Memory B cell (primary cell): ENCODE measurements at places on chromosomes 2 and 18.
A peak's percentile ranks its signal among the peaks of the same experiment; 100 is the strongest.

- DNase-seq, result no peak
Observed at GRCh38 chr18:37299471-37300304, 265.9 kb downstream of the CELF4 start.

- no peak for DNase-seq
Observed at GRCh38 chr2:235461763-235462414, 32.0 kb upstream of the AGAP1 start.

- peak; percentile 20 for DNase-seq
Observed at GRCh38 chr2:84781942-84782716, 98.8 kb downstream of the TRABD2A start.

GRCh38 chr2:237214030-237214675 is 128.5 kb downstream of the COPS8 start:
- DNase-seq, result no peak

GRCh38 chr18:10713409-10713808 is 187.6 kb downstream of the NAPG start:
- DNase-seq, result no peak

DNA sequence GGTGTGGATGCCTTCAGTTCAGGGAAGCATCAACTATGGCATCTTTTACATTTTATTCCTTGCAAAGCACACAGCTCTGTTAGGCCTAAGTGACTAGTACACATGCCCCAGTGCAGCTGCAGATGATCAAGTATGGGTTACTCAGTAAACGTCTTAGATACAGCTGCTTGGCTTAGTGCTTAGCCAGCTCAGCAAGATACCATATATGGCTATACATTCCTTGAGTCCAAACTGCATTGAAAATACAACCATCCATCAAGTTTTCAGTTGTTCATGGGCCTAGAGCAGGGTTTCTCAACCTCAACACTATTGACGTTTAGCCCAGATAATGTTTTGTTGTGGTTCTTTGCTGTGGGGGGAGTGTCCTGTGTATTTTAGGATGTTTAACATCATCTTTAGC is 769.9 kb downstream of the TSN start:
- DNase-seq, result no peak

GRCh38 chr18:48186131-48186766 is 222.9 kb downstream of the ZBTB7C start:
- DNase-seq, result no peak

DNA sequence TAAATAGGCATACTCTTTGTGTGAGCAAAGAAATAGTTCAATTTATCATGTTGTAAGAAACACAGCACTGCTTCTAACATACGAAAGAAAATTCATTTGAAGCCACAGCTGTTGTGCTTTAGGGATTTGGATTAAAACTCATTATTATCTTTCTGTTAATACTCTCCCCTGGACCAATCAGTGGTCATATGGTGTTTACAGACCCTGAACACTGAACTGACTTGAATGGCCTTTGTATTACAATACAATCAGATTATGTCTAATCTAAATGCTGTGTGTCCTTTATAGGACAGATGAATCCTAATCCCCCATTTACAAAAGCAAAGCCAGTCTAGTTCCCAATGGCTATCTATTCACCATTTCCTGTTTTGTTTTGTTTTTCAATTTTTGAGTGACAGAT is 36.5 kb downstream of the ZNF385B start:
- no peak for DNase-seq

DNA sequence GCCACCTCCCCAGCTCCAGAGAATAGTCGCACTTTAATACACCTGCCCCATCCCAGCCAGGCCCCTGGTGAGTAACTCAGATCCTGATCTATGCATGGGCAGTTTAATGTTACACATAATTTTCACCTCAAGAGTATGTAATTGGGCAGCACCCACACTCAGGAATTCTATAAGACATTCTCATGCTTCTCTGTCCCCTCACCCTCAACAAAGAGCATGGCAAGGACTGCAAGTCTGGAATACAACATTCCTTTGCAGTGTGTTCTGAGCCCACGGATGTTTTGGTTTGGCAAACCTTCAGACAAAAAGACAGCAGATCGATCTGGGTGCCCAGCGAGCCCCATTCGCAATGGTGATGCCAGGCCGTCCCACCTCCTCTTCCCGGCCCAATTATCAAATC is 4.9 kb upstream of the SLC14A1 start:
- no peak for DNase-seq

DNA sequence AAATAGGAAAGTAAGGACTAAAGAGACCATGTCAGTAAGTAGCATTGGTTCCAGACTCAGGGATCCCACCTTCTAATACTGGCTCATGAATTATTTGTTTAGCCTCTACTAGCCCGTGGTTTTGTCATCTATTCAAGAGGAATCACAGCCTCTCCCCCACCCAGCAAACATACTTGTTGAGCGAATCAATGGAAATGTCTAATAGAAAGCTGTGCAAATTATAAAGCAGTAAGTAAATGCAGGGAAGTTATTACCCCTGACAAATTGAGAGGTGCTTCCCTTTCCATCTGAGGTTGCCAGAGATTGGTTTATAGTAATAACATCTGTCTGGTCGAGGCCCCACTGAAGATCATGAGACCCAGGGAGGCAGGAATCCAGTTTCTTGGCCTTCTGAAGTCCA is 219.3 kb upstream of the OSR1 start:
- DNase-seq, result no peak

GRCh38 chr2:82230406-82230805 is 1925.9 kb upstream of the LRRTM1 start:
- no peak for DNase-seq

DNA sequence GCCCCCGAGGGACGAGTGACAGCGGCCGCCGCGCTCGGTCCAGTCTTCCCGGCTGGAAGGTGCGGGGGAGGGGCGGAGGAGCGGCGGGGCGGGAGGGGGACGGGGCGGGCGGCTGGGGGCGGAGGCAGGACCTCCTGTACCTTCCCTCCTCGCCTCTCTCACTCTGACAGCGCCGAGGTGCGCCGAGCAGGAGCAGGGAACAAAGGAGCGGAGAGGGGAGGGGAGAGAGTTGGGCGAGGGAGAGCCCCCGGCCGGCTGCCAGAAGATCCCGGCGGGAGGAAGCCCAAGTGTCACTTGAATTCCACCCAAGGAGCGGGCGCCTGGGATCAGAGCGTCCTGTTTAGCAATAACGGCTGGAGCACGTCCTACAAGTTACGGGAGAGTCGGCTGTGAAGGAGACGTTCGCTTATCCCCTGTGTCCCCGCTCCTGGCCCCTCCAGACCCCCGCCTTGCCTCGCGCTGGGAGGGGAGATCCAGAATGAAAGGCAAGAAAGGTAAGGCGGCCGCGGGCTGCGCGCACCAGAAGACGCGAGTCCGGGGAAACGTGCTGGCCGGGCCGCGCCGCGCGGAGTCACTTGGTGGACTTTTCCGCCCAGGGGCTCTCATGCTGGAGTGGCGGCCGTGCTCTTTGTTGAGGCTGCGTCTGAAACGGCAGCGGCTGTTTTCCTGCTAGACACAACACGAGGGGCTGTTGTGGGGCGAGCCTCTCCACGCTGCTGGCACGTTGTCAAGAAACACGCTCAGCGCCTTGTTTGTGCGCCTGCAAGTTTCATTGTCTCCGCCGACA is at the start of gene TGIF1:
Gene TGIF1, plus strand, starts transcription at position 161 of the 787 bp plus-strand sequence. Its CDS starts 318 bp downstream, at position 479.
- DNase-seq, result peak; percentile 75

- no peak for DNase-seq
Observed at GRCh38 chr2:2933426-2933825, 444.2 kb downstream of the EIPR1 start.

GRCh38 chr2:53504507-53504906 is 263.1 kb upstream of the CHAC2 start:
- DNase-seq, result no peak

DNA sequence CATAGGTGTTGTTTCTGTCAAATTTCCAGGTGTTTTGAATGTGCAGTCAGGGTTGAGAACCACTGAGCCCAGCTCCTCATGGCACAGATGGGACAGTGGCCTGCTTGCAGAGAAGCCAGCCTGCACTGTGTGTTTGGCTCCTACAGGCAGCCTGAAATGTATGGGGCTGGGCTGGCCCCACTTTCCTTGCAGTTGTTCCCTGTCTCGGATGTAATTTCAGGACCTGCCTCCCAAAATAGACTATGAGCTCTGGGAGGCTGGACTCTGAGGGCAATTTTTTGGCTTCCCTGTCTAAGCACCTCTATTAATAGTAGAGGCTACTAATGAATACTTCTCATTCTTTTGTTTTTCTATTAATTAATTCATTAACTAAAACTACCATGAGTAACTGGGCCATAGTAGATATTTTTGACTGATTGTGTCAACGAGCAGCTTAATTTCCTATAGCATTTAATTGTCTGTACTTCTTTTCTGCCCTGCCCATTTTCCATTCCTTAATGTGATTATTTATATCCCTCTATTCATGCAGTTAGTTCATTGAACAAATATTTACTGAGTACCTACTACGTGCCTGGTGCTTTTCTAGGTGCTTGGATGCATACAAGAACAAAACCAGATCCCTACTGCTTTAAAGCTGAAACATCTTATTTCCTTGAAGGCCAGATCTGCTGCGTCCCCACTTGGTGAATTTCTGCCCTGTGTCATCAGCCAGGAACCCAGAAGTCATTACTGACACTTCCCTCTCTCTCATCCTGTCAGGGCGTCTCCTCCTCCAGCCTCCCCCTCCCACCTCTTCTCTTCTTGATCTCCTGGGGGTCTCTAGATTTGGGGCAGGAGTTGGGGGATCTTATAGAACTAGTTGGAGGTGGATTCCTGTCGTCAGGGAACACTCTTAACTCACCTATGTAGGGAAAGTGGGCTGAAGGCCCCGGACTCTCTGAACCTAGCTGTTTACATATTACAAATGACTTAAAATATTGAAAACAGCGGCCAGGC is 16.3 kb downstream of the DYSF start:
- DNase-seq, result no peak

GRCh38 chr2:60484133-60484645 is 69.3 kb downstream of the BCL11A start:
- DNase-seq, result peak; percentile 30

DNA sequence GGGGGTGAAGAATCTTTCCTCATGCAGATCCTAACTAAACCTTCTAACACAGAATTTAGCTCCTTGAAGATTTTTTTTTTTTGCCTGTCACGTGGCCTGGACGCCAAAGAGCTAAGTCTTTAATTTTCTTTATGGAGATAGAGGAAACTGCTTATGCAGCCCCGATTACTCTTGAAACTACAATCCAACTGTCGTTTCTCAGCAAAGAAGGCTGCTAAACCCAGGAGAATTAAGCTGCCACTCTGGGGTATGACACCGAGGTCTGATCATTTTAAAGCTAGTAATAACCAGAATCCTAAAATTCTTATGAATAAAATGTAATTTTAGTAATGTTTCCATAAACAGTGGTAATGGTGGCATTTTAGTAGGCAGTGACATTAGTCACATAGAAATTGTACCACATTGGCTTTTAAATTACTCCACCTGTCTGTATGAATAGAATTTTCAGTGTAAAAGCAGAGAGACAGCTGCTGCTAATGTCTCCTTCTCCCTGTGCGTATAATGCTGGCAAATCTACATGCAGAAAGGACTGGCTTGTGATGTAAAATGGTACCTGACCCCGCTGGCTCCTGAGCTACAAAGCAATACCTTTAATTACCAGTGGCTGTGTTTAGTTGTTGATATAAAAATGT is 86.5 kb downstream of the MEIS1 start:
- no peak for DNase-seq

DNA sequence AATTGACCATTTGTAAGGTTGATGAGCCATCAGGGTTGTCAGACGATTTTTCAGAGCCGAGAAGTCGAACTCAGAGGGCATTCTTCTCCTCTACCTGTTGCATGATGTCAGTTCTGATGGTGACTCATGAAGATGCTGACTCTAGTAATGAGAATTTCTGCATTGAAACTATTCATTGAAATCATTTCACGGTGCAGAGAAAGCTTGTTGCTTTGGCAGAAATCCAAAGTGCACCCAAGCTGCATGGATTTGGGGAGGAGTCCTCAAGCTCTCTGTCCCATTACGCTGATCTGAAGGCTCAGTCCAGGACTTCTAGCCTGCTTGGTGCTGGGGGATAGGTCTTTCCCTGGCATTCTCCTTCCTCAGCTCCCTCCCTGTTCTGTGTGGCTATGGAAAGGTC is 125.7 kb upstream of the PXDN start:
- DNase-seq, result no peak

DNA sequence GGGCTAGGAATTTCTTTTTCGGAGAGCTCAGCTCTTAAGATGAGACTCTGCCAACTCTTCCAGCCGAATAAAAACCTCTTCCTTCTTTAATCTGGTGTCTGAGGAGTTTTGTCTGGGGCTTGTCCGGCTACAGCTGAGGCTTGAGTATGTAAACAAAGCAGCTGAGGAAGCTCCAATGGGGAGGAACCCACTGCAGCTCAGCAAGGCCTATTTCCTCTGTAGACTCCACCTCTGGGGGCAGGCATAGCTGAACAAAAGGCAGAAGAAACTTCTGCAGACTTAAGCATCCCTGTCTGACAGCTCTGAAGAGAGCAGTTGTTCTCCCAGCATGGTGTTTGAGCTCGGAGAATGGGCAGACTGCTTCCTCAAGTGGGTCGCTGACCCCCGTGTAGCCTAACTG is 838.7 kb downstream of the CCDC85A start:
- DNase-seq, result no peak

DNA sequence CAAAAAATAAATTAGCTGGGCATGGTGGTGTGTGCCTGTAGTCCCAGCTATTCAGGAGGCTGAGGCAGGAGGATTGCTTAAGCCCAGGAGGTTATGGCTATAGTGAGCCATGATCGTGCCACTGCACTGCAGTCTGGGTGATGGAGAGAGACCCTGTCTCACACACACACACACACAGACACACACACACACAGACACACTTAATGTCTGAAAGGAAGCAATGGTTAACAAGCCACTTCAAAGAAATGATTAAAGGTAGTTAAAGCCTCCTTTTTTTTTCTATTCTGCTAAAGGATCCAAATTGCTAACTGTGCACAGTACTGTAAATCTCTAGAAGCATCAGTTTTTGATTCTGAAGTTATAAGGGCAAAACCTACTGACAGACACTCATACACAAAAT is 211.1 kb downstream of the TMEM163 start:
- no peak for DNase-seq

DNA sequence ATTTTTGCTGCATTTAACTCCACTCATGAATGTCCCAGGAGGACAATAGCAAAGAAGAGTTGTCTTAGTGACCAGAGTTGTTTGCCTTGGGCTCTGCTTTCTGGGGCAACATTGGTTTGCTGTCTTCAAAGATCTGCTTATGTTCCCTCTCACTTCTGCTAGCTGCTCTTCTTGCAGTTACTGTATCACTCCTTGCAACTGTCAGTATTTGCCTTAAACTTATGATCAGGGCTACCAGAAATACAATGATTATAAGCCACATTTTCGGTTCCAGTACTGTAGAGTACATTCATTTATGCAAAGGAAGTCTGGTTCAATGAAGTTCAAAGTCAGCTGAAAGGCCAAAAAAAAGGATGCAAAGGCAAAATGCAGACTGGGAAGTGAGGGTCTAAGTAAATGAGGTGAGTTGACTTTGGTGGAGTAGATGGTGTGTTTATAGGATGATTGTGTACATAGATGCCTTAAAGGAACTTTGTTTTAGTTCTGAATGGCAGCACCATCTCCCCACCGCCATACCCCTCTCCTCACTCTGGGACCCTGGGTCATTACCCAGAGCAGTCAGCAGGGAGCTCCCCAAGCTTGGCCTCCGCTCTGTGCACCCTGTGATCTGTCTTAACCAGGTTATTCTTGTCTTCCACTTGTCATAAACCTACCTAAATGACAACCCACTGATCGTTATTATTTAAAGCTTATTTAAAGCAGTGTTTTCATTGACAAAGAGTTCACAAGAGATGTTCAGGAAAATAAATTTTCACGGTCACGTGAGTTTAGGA is 236.0 kb downstream of the DOK6 start:
- no peak for DNase-seq
